ENCODE measurements at places on chromosomes 16 and 17.

DNA sequence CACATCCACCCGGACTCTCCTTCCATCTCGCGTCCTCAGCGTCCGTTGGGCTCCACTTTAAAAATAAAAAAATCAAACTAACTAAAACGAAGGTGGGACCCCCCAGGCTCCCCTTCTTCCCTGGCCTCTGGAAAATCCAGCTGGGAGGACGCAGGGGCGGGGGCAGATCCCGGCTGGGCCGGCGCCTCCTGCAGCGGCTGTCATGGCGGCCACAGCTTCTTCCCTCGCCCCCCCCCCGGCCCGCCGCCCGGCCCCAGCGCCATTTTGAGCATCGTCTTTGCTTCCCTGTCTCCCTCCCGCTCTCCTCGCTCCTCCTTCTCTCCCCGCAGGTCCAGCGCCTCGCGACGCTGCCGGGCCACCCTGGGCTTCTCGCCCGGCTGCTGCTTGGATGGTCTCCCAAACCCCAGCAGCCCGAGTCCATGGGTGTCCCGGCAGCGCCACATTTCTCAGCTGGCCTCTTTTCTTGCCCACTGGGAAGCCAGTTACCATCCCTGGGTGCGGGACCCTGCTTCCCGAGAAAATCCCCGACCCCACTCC lies 3.3 kb downstream of the HOXB2 start:
- no peak for DNase-seq

DNA sequence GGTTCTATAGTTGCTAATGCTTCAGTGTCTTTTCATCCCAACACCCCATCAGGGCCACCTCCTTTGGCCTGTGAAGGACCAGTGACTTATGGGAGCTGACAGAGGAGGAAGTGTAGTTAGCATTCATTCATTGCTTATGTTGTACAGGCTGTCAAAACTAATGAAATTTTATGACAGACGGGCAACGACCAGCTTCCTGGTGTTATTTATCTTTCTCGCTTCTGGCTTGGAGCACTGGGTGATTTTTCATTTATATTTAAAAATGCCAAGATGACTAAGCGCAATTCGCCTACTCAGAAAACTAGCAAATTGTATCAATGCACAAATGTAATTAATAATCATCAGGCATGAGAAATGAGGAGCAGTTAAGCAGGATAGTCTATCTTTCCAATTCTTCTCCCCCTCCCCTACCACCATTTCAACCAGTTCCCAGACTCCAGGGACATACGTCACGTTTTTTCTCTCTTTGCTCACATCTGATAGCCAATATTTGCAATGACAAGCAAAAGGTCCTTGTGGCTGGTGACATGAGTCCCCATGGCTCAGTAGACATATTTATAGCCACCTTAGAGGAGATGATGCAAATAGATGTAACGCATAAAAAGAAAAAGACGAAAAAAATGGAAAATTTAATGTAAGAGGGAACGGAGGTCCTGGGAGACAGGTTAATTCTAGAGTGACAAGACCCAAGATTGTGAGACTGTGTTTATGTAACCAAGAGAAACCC lies 11.2 kb downstream of the CDRT15 start:
- DNase-seq, result no peak

DNA sequence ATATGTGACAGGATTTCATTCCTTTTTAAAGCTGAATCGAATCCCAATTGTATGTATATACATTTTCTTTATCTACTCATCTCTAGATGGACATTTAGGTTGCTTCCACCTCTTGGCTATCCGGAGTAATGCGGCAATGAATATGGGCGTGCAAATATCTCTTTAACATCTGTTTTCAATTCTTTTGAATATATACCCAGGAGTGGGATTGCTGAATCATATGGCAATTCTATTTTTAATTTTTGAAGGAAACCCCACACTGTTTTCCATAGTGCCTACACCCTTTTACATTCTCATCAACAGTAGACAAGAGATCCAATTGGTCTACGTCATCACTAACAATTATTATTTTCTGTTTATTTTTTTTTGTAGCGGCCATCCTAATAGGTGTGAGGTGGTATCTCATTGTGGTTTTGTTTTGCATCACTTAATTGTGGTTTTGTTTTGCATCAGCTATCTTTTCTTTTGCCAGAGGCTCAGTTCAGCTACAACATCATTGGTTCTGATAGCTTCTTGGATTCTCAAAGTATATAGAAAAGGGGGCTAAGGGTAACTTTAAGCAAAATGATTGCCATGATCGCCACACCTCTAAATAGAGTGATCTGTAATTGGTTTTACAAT lies 25.6 kb upstream of the MAP2K6 start:
- no peak for DNase-seq

GRCh38 chr16:29810699-29811169 lies 1.3 kb upstream of the PRRT2 start:
- no peak for DNase-seq

GRCh38 chr17:80792373-80792781 lies 199.3 kb upstream of the CHMP6 start:
- no peak for DNase-seq

GRCh38 chr16:56748826-56749225 lies 18.9 kb downstream of the NUP93 start:
- no peak for DNase-seq

DNA sequence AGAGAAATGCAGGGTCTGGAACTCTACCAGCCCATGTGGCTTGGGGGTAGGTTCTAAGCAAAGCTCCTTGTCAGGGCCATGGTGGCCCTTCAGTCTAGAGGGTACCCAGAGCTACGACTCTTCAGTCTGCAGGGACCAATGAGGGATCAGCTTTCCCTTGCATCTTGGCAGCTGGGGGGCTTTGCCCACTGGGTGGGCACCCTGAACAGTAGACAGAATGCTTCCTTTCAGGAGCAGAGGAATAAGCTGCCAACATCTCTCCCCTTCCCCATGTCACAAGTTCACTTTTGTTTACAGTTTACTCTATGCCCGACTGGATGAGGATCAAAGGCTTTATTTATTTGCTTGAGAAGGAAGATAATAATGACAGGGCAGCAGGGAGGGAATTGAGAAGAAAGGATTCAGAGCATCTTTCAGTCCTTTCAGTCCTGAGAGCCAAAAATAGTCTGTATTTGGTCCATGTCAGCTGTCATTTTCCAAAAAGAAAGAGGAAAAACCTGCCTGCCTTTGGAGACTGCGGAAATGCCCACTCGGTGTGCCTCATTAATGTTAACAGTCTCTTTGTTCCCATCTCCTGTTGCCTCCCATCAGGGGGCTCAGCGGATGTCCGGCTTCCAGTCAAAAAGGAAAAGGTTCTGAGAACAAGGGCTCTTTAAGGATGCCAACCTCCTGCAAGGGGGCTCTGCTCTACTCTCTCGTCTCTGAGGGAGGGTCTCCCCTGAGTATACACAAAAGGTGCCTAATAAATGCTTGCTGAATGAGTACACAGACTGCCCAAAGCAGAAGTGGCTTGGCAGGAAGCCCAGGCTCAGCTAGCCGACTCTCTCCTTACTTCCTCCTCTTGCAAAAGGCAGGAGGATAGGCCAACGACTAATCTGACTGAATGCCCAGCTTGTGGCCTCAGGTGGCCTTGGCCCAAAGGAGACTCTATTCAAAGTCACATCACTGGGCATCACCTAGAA lies 17.1 kb downstream of the TRAF4 start:
- peak; percentile 16 for DNase-seq

DNA sequence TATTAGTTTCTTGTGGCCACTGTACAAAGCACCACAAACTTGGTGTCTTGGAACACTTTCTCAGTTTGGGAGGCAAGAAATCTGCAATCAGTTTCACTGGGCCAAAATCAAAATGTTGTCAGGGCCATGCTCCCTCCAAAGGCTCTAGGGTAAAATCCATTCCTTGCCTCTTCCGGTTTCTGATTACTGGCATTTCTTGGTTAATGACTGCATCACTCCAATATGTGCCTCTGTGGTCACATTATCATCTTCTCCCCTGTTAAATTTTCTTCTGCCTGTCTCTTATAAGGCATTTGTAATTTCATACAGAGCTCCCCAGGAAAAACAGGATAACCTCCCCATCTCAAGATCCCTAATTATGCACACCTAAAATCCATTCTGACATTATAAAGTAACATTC lies 34.8 kb downstream of the ZNF287 start:
- no peak for DNase-seq

DNA sequence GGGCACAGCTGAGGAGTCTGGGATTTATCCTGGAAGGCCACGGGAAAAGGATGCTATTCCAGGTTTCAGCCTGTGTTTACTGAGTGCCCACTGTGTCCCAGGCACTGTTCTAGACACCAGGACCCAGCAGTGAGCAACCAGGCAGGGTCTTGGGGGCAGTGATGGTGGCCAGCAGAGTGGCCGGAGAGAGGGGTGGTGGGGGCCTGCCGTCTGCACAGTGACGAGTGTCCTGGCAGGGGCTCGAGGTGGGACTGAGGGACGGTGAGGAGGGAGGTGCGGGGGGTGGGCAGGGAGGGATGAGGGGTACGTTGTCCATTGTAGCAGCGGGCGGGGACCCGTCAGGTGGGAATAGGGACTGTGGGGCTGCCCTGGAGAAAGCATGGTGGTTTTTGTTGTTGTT lies 66.3 kb upstream of the CIBAR2 start:
- DNase-seq, result no peak

DNA sequence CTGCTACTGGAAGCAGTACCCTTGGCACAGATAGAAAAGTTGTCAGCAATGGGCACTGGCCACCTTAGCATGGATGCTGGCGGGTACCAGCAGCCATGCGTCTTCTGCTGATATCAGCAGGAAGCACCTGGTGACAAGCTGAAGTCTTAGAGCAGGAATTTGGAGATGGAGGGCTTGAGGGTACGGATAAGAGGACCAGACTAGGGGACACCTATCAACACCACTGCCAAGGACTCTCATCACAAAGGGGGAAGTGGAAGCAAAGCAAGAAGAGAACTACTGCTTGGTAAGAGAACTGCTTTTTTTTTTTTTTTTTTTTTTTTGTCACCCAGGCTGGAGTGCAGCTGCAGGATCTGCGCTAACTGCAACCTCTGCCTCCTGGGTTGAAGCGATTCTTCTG lies 35.4 kb upstream of the LYRM9 start:
- DNase-seq, result no peak

GRCh38 chr17:57895382-57896060 lies 45.7 kb upstream of the MRPS23 start:
- no peak for DNase-seq

DNA sequence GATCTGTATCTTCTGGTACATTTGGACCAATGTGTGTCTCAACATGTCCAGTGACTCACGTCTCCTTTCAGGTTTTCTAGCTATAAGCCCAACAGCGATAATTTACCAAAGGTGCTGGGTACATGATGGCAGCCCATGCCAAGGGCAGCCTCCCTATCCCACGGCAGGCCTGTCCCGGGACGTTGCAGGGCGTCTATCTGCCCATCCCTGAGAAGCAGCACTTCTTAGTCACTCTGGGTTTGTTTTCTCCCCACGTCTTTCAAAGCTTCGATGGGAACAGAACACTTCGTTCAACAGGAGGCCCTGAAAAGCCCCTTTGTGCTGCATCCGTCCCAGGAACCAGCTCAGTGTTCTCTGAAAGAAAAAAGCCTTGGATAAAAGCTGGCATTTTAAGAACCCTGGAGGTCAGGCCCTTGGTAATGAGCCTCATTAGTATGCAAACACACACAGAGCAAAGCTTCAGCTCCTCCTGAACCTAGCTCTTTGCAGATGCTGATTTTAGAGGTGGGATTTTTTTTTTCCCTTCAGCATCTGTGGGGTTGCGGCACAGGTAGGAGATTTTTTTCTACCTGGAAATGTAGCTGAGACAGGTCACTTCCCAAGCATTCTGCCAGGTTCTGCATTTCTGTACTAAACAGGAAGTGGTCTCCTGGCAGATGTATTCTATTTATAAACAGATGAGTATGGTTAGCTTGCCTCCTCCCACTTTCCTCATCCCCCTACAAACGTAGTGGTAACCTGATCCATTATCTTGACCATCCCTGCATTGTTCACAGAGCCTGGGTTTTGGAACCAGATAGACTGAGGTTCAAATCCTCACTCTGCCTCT lies 17.5 kb upstream of the MT4 start:
- peak; percentile 26 for DNase-seq

DNA sequence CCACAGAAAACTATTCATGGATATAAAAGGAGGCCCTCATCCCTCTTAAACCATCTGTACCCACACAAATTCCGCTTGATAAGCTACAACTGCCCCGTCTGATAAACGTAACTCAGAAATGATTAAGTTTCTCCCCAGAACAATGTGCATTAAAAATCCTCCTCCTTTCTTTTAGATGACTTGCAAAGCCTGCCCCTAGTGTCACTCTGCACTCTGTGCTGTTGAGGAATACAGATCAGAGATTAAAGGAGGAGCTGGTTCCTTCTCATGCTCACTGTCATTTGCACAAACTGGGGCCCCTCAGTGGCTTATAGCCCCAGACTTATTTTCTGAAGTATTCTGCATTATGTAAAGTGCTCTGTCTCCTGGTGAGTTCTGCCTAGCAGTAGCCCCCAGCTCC lies 33.3 kb downstream of the CDRT15 start:
- no peak for DNase-seq

- no peak for DNase-seq
Observed at GRCh38 chr16:79726902-79727301, 126.4 kb upstream of the MAF start.

DNA sequence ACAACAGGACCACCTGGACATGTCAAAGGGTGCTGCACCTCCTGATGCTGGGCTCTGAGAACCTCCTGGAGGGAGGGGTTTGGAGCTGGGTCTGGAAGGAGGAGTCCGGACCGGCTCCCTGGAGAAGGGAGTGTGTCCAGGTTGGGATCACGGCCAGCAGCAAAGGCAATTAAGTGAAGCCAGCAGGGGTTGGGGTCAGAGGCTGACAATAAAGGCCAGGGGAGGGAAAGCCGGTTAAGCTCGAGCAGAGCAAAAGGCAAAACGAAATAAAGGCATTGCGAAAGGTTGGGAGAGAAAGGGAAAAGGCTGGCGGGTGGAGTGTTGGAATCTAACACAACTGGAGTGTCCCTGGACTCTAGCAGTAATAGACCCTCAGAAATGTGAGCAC lies 992 bp upstream of the CACNG4 start:
- no peak for DNase-seq
